ENCODE measurements at places on chromosomes 4 and X.

GRCh38 chrX:55908661-55909212 is 191.2 kb downstream of the RRAGB start:
- DNase-seq: no peak

DNA sequence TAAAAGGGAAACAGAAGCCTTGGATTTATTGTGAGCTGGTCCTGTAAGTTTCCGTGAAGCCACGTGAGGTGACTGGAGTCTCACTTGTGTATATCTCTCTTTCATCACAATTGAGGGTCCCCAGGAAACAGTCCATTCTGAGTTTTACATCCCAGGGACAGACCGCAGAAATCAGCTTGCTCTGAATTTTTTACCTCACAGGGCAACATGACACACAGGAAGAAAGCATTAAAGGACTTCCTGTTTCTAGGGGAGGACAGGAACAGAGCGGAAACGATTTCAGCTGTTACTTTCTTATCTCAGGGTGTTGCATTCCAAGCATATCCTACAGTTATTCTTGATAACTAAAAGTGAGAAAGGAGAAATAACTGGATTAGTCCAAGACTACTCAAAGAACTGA is 553.5 kb downstream of the TRAM1L1 start:
- no peak for DNase-seq

DNA sequence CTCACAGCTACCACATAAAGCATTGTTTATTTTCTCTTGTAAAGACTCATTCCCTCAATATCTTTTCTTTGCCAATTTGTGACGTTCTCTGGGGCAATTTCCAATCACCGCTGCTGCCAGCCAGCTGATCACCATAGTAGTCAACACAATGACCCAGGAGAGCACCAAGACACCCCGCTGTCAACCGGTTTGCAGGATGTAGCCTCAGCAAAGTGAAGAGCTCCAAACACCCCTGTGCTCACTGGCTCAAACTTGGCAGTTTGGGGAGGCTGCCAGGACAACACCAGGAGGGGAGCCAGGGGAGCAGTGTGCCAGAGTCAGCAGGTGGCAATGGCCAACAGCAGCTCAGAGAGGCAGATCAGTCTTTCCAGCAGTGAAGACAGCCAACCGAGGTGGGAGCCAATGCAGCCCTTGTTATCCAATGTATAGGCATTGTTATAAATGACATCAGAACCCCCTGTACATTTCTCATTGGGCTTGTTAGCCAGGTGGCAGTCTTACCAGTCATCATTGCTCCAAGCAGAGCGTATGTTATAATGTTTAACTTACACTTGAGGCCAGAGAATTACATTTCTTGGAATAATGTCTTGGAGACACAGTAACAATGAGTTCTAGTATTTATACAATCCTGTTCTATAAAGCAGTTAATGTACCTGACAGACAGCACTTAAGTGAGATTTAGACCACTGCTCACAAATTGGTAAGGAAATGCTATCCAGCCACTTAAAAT is 274.9 kb upstream of the GK2 start:
- DNase-seq: no peak

DNA sequence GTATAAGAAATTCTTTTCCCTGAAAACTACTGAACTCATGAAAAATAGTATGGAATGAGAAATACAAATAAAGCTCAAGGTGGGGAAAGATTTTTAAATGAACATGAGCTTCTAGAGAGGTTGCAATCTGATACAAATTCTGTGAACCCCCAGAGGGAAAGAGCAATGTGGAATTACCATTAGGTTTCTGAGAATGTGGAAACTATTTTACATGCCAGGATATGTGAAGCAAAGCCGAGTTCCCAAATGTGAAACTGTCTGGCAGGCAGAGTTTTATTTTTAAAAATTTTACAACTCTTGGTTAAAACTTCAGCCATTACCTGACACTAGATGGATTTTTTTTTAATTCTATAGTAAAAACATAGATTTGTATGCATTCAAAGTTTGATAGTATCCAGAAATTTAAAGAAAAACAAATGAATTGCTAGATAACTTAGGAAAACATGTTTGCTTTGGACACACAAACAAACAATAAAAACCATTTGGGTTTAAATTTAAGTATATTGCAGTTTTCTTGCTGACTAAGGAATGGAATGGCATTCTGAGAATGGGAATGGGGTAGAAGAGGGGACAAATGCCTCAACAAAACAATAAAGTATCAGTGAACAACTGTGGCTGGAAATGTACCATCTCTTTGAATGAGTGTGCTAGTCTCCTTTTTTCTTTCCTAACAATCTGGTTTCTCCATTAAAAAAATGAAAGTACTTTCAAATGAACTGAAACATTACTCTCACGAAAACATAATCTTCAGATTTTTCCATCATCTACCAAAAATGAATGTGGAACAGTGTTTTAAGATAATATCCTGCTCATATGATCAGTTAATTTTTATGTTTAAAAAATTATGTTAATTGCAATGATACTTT is 99.6 kb downstream of the PCDH18 start:
- no peak for DNase-seq

DNA sequence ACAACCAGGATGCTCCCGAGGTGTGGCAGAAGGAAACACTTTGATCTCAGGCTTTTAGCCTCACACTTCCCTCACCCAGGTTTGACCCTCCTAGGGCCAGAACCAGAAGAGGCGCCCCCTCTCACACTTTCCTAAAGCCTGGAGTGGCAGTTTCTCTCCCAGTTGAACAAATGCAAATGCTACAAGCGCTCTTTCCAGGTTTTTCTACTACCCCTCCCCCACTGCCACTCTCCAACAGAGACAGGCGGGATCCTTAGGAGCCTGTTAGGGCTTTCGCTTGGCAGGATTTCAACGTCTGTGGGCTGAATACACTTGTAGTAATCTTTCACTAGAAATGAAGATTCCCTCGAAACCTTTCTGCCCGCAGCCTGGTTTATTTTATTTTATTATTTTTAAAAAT is 2.4 kb downstream of the TSC22D3 start:
- DNase-seq: no peak

DNA sequence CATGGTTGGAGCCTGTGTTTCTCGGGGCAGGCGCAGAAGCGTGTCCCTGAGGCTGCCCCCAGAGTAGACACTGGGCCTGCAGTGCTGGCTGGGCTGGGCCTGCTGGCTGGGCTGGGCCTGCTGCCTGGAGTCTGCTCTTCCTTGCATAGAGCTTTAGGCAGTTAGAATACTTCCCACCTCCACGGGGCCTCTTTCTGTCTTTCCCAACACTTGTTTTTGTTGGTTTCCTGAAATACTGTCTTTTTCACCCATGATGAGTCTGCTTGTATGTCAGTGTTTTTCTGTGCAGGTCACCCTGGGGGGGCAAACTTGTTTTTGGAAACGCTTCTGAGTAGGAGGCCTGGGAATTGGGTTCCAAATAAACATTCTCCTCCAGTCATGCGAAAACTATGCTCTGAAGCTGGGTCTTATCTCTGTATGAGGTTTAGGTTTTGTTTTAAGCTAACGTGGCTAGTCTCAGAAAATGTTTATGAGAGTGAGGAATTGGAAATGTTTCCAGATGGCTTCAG is 32.2 kb downstream of the TRMT44 start:
- no peak for DNase-seq

- DNase-seq: no peak
These were observed 11.8 kb downstream of the RBM47 start for GRCh38 chr4:40617872-40618271.

- no peak for DNase-seq
These were observed 12.5 kb upstream of the SEL1L3 start for GRCh38 chr4:25875281-25875745.

DNA sequence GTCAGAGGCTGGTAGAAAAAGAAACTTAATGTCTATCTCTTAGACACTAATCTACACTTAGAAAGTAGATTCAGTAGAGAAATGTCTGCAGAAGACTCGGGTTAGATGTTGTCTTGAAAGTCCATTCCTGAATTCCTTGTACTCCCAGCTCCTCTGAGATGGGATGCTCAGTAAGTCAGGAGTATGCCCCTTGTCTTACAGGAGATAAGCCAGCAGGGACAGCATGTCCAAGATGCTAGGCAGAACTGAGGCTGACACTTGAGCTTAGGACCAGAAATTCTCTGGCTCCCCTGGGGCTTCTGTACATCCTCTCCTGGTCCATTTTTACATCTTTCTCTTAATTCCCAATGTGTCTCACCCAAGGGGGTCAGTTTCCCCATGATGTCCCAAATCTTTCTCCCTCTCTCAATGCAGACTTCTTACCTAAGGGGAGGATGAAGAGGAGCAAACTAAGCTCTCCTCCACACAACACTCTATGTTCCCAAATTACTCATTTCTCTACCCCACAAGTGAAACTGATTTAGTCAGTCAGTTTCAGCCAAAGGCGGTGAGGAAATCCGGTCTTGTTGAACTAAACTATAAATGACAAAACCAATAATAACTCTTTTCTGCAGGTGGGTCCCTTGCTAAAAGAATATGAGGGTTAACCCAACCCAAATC is 558.2 kb upstream of the DIPK2B start:
- no peak for DNase-seq

DNA sequence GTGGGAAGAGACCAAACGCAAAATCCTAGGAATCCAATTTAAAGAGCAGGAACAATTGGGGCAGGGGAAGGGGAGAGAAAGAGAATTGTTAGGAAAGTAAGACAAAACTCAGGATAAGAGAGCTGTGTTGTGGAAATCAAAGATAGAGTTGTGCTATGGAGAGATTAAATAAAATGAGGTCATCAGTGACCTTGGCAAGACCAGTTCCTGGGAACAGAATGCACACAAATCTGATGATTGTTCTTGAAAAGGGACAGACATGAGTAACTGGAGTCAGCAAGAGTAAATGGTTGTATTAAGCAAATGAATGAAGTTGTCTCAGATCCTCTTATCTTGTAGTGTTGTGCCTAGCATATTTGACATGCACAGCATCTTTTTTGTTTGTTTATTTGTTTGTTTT is 267.4 kb downstream of the IL1RAPL1 start:
- DNase-seq: no peak

- DNase-seq: no peak
These were observed 18.8 kb upstream of the SMIM14 start for GRCh38 chr4:39657465-39657864.

- DNase-seq: no peak
These were observed 63.1 kb downstream of the NPY2R start for GRCh38 chr4:155271557-155271956.

GRCh38 chr4:158065176-158065575 is 107.6 kb downstream of the GASK1B start:
- DNase-seq: no peak

GRCh38 chrX:17788439-17788838 is 51.1 kb downstream of the SCML1 start:
- no peak for DNase-seq

GRCh38 chrX:69504626-69505612 is 793 bp downstream of the NALF2 start:
- DNase-seq: no peak

- no peak for DNase-seq
These were observed 330.3 kb upstream of the EPHA5 start for GRCh38 chr4:66000510-66001117.

GRCh38 chrX:55357236-55357635 is 92.5 kb upstream of the PAGE3 start:
- no peak for DNase-seq

DNA sequence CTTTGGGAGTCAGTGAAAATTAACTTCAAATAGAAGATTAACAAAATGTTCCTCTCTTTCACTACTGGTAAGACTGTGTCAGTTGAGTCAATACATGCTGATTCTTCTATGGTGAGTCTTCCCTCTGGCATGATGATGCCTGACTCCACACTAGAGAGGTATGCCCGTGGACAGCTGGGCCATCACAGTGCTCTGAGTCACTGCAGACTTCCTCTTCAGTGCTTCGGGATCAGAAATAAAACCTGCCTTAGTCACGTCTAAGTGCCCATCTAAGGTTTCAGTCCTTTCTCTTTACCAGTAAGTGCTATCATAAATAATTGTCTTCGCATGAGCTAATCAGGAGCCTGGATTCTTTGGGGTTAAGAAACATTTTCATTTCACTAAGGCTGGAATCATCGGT is 1.6 kb upstream of the ASB5 start:
- DNase-seq: no peak

- DNase-seq: no peak
These were observed 708 bp downstream of the BCLAF3 start for GRCh38 chrX:19990151-19990555.

- DNase-seq: no peak
These were observed 220.2 kb upstream of the UGT8 start for GRCh38 chr4:114378305-114378903.

- peak; percentile 49 for DNase-seq
These were observed 79.4 kb downstream of the FAM53A start for GRCh38 chr4:1604706-1605205.

- DNase-seq: no peak
These were observed 122.4 kb upstream of the ACSL4 start for GRCh38 chrX:109855501-109855900.

- DNase-seq: no peak
These were observed 78.6 kb upstream of the RAI2 start for GRCh38 chrX:17939724-17940123.

- no peak for DNase-seq
These were observed 15.8 kb downstream of the RBM10 start for GRCh38 chrX:47160781-47161180.
